ENCODE measurements at places on chromosomes 5 and 9.

DNA sequence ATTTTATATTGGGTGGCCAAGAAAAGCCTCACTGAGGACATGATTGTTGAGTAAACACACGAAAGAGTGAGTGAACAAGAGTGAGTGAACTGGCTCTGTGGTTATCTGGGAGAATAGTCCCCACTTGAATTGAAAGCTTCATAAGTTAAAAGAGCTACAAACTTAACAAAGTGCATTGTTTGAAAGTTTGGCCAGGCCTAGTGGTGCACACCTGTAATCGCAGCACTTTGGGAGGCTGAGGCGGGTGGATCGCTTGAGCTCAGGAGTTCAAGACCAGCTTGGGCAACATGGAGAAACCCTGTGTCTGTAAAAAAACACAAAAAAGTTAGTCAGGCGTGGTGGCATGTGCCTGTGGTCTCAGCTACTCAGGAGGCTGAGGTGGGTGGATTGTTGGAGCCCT lies 26.9 kb downstream of the SMC2 start:
- no peak for DNase-seq

GRCh38 chr9:72971411-72971810 lies 18.6 kb upstream of the ALDH1A1 start:
- no peak for DNase-seq

- no peak for DNase-seq
Observed at GRCh38 chr5:171826132-171826531, 40.5 kb downstream of the SMIM23 start.

DNA sequence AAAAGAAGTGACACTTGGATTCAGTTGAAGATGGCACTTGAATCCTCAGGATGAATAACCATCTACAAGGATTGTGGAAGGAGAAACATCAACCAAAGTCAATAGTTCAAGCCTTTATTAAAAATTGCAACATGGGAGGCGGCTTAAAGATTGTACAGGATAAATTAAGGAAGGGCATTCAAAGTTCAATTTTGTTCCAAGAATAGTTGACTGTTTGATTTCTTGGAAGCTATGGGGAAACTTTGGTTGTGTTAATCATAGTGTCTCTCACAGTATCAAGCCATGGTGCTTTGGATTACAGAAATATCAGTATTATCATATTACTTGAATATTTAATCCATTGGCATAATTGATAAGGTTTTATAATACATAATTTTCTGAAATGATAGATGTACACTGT lies 1844.3 kb downstream of the MAT2B start:
- DNase-seq = no peak

- DNase-seq = no peak
Observed at GRCh38 chr5:61290791-61291210, 41.3 kb upstream of the ZSWIM6 start.

DNA sequence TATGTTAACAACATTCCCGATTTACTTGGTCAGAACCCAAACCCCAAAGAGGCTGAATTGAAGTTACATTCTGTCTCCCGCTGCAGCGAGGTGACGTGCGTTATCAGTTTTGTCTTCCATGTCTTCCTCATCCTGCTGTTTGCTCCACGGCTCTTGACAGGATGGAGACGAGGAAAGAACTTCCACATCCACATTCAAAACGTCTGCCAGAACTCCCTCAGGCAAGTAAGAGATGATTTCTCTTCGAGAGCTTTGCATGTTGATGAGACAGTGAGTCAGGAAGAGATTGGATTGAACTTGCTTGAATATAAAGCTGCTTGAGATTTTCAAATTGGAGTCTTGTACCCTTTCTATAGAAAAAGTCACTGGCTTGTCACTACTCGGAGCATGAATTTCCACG lies 242.6 kb downstream of the AUH start:
- DNase-seq = no peak

- DNase-seq = no peak
Observed at GRCh38 chr5:173247041-173247440, 12.0 kb upstream of the NKX2-5 start.

GRCh38 chr5:60959156-60959555 lies 14.2 kb downstream of the NDUFAF2 start:
- no peak for DNase-seq

- no peak for DNase-seq
Observed at GRCh38 chr5:38535248-38535750, 21.1 kb downstream of the LIFR start.
